ENCODE measurements at places on chromosomes 2 and 18.

DNA sequence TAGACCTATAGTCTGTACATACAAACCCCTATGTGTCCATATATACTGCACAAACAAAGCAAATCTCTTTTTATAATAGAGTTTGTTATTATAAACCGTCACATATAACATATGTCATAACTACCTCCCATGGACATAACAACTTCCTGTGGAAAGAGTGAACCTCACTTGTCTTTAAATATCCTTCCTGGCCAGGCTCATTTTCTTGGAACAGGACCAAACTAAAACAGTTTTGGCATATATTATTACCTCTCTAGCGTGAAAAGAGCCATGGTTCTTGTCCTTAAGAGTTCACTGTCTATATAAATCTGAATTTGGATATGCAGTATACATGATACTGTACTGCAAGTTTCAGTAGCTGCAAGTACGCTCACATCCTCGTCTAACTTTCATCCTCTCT is 28.3 kb upstream of the DNAJC27 start:
- no peak for DNase-seq

DNA sequence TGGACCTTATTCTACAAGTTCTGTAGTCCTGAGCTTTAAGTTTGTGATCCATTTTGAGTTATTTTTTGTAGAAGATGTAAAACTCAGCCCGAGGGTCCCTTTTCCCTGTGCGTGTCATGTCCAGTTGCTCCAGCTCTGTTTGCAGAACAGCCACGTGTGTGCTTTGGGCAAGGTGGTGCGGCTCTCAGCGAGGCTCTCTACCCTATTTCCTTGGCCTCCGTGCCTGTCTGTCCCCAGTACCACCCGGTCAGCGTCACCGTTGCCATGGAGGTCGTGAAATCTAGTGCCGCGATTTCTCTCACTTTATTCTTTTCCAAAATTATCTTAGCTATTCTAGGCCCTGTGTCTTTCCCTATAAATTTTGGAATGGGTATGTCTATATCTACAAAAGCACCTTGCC is 141.0 kb upstream of the CTDP1 start:
- DNase-seq, result no peak

- no peak for DNase-seq
Measured at GRCh38 chr18:2568129-2568528, 3.2 kb downstream of the METTL4 start.

DNA sequence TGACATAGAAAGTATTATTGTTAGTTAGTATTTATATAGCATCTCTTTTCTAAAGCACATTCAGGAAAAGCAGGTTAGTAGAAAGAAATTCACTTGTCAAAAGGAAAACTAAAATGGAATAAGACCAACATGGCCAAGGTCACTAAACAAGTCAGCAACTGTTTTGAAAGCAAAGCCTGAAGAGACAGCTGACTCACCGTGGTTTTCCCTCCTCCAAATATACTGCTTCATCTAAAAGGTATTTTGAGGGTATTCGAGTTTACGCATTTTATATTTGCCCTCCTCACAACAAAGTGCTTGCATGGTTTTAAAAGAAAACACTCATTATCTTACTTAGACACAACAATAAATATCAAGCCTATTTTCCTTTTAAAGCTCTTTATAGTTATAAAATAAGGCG is 24.0 kb downstream of the ZNF385B start:
- no peak for DNase-seq

- DNase-seq, result peak; percentile 54
Measured at GRCh38 chr18:7038330-7038851, 79.2 kb downstream of the LAMA1 start.

DNA sequence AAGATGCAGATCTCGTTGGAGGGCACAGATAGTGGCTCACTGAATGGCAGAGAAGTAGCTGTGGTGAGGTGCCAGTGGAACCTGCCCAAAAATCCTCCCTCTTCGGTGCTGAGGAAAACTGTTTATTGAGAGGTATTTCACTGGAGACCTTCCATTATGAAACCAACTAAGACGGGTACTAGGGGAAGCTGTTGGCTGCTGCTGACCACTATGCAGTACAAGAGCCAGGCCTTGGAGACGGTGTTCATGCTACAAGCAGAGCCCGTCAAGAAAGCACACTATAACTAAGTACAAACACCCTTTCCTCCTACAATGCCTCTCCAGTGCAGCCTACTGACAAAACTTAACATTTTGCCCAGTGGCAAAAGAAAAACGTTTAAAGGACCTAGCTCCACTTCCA is 4.6 kb downstream of the ARL5A start:
- no peak for DNase-seq

DNA sequence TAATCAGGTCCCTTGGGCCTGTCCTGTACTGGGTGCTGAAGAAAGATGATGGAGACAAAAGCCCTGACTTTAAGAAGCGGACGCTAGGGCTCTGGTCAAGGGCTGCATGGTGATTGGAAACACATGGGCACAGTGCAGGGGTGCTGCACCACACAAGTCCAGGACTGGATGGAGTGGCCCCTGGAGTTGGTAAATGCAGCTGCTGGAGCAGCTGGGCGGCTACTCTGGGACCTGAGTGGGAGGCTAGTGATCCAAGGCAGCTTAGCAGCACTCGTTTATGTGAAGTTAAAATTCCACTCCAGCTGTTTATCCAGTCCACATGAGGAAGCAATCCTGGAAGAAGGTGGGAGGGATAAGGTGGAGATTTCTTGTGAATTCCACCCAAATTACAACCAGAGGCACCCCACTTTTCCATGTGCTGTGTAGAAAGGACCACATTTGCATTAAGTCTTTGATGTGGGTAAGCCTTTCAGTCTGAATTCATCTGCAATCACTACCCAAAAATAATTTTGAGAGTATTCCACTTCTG is 24.9 kb downstream of the MERTK start:
- DNase-seq, result no peak

- no peak for DNase-seq
Measured at GRCh38 chr2:130264501-130264900, 66.3 kb upstream of the TUBA3E start.

DNA sequence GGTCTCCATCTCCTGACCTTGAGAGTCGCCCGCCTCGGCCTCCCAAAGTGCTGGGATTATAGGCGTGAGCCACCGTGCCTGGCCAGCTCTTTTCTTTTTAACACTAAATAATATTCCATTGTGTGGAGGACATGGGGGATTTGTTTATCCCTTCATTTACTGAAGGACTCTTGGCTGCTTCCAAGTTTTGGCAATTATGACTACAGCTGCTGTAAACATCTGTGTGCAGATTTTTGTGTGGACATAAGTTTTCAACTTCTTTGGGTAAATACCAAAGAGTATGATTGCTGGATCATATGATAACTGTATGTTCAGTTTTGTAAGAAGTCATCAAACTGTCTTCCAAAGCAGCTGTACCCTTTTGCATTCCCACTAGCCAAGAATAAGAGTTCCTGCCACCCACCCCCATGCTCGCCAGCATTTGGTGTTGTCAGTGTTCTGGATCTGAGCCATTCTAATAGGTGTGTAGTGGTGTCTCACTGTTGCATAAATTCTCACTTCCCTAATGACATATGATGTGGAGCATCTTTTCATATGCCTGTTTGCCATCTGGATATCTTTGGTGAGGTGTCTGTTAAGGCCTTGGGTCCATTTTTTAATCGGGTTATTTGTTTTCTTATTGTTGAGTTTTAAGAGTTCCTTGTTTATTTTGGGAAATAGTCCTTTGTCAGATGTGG is 52.2 kb downstream of the TNFRSF11A start:
- DNase-seq, result no peak

- no peak for DNase-seq
Measured at GRCh38 chr18:8454136-8454535, 155.1 kb upstream of the RAB12 start.

DNA sequence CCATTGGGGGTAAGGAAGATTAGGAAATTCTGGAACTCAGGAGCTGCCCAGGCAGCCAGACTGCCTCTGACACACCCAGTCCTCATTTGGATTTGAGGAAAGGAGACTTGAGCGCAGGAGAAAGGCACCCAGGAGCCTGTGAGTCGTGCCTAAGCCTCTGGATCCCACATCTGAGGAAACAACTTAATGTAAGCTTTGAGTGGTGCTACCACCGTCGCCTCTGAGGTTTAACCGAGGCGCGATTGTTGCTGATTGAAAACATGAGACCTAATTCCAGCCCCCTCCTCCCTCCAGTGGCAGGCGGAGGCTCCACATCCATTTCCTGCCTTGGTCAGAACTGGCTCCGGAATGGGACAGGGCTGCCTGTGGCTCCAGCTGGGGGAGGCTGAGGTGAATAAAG is 176.7 kb upstream of the PKDCC start:
- DNase-seq, result no peak

DNA sequence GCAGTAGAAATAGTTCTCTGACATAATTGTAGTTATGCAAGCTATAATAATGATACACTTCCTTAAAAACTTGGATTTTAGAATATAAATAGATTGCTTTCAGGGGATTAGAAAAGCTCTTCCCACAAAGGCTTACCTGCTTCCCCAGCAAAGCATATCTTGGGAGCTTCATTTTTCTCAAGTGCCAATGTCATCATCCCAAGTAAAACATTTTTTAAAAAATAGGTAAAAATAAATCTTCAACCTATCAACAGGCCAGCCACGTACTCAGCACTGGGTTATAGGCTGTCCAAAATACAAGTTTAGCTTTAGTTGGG is 39.0 kb upstream of the NPAS2 start:
- DNase-seq, result no peak

DNA sequence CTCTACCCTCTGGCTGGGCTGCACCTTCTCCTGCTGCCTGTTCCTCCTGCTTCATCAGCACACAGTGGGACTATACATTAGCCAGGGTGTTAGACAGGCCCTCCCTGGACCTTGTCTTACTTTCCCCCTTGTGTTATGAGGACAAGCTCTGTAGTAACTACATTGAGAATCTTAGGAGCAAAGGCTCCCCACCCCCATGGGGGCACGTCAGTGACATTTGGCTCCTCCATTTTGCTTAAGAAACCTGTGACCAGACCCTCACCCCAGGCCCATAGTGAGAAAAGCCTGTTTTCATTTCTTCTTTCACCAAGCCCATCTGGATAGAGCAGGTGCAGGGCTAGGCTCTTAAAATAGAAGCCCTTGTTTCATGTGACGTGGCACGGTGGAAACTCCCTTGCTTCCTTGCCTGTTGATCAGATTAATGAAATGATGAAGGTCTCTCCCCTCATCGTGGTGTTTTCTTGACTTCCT is 146.7 kb downstream of the RPIA start:
- no peak for DNase-seq

- no peak for DNase-seq
Measured at GRCh38 chr2:4528773-4529172, 825.4 kb downstream of the DCDC2C start.

DNA sequence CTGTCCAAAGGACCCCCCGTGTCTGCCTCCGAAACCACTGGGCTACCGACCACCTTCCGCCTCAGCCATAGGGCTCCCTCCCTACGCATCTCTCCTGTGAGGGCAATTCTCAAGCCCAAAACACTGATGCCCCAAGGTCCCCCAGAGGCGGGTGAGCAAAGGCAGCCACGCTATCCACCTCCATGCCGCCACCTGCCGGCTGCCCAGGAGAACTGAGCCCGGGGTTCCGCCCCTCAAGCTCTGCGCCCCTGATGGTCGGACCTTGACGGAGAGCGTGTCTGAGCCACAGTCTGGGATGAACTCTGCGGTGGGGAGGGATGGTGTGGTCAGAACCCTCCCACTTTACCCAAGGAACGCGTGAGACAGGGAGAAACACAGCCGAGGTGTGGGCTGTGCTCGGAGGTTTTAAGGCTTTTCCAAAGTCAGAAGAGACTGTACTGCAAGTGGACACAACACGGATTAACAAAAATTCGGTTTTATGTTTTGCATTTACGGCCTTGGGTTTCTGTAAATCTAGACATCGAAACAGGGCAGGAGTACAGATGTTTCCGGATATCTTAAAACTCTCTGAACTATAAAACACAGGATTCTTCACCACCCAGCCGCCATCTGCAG is 114.1 kb downstream of the ZNF516 start:
- DNase-seq, result no peak

- peak; percentile 79 for DNase-seq
Measured at GRCh38 chr2:151289972-151290866, 751 bp upstream of the NMI start.

DNA sequence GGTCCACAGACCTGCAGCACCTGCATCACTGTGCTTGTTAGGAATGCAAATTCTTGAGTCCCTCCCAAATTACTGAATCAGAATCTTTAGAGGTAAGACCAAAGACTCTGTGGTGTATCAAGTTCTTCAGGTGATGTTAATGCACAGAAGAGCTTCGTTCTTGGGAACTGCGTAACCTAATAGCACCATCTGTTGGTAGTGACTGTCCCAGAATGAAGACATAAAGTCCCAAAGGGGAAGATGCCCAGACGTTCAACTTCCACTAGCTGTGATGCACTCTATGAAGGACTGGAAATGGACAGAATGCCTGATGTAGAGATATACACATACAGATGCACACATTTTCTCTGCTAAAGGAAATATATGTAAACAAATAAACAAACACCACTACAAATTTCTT is 576.0 kb downstream of the LRP1B start:
- DNase-seq, result peak; percentile 58

- peak; percentile 99 for DNase-seq
Measured at GRCh38 chr18:9827793-9828505, 57.8 kb upstream of the TXNDC2 start.

DNA sequence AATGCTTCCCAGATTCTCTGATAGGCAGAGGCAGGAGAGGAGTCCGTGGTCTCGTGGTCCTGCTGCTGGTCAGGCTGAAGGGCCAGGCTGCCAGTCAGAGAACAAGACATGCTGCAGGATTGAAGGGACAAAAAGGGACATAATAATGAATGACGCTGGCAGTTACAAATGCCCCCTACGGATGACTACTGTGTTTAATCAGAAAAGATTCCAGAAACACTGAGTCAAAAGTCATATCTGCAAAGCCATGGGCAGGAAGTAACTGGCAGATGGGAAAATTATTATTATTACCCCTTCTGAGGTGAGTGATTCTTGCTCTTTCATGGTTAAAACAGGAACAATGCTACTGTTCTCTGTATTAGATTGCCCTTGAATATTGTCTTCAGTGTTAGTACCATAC is 19.0 kb downstream of the LCT start:
- DNase-seq, result no peak

DNA sequence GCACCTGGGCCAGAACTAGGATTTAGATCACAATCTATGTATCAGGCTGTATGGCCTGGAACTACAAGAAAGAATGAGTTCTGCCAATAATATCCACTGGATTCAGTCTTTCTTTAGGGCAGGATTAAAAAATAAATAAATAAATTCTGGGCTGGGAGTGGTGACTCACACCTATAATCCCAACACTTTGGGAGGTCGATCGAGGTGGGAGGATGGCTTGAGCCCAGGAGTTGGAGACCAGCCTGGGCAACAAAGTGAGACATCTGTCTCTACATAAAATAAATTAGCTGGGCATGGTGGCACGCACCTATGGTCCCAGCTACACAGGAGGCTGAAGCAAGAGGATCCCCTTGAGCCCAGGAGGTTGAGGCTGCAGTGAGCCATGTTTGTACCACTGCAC is 8.1 kb downstream of the AMMECR1L start:
- no peak for DNase-seq

- no peak for DNase-seq
Measured at GRCh38 chr2:144334551-144334950, 185.4 kb downstream of the ZEB2 start.

- peak; percentile 78 for DNase-seq
Measured at GRCh38 chr2:38074764-38075506, 1.0 kb downstream of the CYP1B1 start.

Measured in suppressor macrophage (primary cell).